CD4-positive, alpha-beta T cell treated with Interleukin-6 at 100 ng/mL for 8 hours (primary cell): ENCODE measurements at places on chromosomes 16 and 17.

DNA sequence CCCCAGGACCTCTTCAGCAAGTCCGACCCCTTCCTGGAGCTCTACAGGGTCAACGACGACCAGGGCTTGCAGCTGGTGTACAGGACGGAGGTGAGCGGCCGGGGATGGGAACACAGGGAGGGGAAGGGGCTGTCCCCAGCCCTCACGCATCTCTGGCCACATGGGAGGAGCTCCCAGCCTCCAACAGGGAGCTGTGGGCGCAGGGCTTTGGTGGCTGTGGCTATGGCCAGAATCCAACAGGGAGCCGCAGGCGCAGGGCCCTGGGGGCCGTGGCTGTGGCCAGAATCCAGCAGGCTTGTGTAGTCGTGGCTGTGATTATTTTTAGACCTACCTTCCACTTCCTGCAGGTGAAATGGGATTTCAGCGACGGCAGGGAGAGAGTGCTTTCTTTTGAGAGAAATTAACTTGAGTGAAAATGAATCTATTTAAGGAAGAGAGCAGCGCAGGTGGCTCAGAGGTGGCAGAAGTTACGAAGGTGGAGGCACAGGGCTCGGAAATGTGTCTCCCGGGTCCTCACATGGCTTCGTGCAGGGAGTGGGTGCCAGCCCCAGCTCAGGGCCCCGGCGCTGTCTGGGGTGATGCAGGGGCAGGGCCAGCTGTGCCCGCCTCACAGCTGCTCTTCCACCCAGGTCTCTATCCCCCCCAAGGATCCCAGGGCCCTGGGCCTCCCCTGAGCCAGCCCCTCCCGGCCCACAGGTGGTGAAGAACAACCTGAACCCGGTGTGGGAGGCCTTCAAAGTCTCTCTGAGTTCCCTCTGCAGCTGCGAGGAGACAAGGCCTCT, 9.4 kb downstream of the CPNE7 start:
- no peak for DNase-seq

DNA sequence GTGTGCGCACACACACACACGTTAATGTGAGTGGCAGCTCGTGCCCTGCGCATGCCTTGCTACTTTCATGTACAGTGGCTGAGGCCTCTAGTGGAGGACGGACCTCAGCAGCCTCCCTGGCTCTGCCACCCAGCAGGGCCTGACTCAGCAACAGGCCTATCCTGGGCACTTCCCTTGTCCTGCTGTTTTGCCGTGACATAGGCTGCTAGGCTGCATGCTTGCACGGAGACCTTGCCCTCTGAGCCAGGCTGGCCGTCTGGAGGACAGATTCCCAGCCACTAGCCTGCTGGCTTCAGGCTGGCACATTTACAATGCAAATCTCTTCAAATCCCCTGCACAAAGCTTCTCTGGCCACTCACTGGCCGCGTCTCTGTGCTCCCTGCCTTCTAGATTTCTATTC, 9.5 kb downstream of the RNF213 start:
- DNase-seq, result no peak

DNA sequence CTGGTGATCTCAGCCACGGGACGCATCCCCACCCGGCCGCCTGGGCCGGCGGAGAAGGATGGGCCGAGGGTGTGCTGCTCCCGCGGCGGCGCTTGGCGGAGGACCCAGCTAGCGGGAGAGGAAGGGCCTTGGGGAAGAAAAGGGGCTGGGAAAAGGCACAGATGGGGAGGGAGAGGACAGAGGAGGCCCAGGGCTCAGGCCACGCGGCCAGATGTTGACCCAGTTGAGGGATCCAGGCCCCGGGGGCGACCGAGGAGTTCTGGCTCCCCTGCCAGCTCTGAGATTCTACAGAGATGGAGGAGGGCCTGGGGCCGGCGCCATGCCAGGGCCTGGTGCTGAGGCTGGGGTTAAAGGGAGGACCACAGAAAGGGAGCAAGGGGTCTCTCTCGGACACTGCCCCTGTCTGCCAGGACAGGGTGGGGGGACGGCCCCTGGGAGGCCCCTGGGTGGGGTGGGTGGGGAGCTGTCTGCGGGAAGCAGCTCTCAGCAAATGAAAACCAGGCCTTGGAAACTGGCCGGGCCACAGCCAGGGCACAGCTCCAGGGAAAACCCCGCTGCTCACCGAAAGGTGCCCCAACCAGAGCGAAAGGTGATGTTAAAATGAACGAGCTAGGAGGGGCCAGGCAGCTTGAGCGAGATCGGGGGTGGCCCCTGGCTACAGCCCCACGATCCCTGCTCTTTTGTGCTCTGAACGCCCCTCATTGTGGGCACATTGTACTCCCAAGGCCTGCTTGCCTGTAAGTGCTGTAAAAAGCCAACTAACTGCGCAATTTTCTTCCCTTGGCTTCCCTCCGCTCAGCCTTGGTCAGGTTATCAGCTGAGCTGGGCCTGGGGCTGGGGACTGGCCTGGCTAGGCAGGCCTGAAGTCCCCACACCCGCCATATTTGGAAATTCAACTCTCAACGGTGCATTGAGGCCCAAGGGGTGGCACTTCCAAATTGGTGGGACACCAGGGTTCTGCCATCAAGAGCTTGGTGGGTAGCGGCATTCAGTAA, 191.4 kb downstream of the ZNF423 start:
- DNase-seq, result no peak

GRCh38 chr17:47404875-47405274, 81.1 kb downstream of the EFCAB13 start:
- no peak for DNase-seq

DNA sequence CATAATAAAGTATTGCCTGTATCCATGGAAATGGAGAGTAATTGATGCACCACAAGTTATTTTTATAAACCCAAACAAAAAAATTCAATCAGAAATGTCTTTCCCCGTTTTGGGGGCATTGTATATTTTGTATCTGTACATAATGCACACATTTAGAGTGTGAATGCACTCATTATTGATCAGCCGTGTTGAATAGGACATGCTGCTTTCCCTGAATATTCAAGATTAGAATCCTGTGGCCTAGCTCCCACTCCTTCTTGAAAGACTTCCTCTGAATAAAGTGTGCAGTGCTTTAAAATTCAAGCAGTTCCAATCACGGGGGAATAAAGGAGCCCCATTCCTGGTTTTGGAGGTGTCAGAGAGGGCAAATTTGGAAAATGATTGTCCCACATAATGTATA, 103.8 kb upstream of the TOX3 start:
- DNase-seq, result no peak

GRCh38 chr16:11384956-11385586, 39.8 kb downstream of the RMI2 start:
- no peak for DNase-seq

DNA sequence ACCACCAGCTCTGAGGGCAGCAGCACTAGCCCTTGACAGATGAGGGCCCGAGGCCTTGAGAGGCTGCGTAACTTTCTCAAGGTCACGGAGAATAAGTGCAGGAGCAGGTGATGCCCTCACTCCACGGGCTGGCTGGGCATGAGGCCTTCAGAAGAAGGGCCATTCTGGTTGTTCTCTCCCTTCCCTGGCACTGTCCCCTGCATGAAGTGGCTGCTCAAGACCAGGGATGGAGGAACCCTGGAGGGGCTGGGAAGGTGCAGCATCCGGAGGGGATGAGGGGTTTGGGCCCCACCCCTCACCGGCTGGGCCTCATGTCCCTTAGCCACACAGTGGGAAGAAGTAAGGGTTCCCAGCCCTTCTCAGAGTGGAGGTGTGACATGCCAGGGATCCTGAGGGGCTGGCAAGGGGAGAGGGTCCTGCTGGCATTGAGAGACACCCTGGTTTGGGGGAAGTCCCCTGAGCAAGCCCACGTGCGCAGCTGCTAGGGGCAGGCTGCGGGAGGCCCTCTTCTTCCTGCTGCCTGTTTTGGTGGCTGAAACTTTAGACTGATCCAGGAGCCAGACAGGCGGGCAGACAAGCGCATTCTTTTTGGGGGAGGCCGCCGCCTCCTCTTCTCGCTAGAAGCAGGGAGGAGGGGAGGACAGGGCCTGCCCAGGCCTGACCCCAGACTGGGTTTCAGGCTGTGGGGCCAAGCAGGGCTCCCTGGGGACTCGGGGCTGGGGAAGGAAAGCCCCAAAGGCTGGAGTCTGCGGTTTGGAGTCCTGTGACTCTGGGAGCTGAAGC, 74.0 kb downstream of the N4BP1 start:
- no peak for DNase-seq

GRCh38 chr16:59224401-59224800, 490.3 kb upstream of the GOT2 start:
- DNase-seq, result no peak

DNA sequence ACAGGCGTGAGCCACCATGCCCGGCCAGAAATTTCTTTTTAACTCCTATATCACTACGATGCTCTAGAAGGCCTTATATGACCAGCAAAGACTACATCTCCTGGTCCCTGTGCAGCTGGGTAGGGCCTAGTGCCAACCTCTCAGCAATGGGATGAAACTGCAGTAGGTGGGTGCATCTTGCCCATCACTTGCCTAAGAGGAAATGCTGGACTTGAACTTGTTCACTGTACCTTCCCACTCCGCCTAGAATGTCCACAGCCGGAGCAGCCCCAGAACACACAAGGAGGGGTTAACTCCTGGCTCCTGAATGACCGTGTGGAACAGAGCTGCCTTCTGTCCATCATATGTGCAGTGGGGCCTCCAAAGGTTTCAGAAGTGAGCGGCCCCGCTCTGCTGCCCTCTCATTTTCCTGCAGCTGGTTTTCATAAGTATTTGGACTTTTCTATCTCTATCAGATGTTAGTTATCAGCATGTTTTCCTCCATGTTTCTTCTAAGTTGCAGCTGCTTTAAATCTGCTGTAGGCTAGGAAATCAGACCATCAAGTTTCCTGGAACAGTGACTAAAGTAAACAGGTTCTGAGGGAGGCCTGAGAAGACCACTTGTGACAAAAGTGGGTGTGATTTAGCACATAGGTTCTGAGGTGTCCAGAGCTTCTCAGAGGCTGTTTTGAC, 52.5 kb downstream of the WSB1 start:
- DNase-seq, result no peak

- DNase-seq, result no peak
Measured at GRCh38 chr16:74580833-74581232, 26.1 kb downstream of the GLG1 start.

DNA sequence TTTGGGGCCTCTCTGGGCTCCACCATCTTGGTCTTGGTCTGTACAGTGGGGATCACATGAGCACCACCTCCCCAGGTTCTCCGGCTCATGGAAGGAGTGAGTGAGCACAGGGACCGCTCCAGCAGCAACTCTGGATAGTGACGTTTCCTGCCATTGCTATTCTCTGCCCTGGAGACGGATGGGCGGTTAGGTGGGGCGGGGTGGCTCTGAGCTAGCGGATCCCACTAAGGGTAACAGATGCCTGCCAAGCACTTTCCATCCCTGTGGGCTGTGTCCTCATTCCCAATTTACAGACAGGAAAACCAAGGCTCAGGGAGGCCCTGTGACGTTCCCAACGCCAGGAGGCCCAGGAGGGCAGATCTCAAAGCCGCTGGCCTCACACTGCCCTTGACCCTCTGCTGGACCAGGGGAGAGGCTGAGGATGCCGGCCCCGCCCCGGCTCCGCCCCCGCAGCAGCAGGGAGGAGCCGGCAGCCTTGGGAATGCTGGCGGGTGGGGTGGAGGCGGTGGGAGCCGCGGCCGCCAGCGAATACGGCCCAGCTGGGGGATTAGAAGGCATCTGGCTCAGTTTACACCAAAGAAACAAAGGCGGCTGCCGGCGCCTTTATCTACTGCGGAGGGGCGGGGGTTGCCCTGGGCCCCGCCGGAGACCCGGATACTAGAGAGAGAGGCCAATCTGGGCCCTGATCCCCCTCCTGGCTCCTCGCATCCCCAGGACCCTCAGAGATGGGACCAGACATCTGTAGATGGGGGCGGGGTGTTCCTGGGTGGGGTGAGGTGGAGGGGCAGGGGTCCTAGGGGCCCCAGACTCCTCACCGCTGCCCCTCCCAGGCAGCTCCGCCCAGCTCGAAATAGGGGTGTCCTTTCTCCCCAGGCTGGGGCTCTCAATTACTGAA, 122.3 kb upstream of the CIBAR2 start:
- DNase-seq, result no peak

DNA sequence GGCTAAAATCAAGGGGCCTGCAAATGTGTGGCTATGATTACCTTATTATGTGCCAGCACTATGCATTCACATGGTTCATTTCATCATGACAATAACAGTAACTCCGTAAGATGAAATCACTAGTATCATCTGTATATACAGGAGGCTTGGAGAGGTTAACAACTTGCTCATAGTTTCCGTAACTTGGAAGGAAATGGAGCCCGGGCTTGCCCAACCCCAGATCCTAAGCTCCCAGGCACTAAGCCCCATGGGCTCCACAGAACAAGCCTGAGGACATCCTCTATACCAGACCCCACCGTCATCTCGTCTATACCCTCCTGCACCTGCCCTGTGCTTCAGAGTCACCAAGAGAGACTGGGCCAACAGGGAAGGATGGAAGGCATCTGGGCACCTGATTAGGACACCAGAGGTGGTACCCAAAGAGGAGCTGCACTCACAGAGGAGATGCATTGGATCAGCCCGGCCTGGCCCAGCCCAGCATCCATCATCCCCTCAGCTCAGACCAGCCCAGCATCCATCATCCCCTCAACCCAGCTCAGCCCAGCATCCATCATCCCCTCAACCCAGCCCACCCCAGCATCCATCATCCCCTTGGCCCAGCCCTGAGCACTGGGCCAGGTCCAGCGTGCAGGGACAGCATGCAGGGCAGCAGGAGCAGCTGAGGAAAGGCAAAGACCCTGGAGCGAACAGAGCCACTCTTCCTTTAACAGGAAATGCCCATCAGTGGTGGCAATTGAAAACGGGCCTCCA, 28.5 kb downstream of the NSMCE1 start:
- no peak for DNase-seq

DNA sequence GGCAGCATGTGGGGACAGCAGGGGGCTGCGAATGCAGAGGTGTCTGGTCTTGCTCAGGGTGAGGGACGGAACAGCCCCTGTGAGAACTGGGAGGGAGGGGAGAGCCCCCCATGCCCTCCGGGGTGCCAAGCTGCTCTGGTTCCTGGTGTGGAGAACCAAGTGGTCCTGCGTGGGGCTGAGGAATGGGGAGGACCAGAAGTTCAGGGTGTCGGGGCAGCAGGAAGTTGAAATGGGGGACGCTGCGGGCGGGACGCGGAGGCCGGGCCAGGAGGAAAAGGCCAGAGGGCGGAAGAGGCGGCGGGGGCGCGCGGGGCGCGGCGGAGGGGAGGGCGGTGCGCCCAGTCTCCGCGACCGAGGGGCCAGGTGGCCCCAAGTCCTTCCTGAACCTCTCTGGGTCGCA, 3.6 kb downstream of the ALDH3A1 start:
- no peak for DNase-seq

GRCh38 chr16:88552815-88553214, 17.4 kb upstream of the ZC3H18 start:
- DNase-seq, result no peak
